HuH-7.5 (cell line): ENCODE measurements at places on chromosomes 4 and X.

GRCh38 chr4:53505947-53506346 is 85.3 kb downstream of the LNX1 start:
- DNase-seq = no peak

DNA sequence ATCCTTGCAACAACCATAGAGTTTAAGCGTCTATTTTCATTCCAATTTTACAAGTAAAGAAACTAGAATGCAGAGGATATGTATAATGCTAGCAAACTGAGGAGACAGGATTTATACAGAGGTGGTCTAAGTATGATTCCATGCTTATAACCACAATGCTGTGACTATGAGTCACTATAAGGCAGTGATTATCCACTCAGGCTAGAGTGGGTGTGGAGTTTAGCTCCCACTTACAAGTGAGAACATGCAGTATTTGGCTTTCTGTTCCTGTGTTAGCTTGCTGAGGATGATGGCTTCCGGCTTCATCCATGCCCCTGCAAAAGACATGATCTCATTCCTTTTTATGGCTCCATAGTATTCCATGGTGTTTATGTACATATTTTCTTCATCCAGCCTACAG is 41.6 kb upstream of the EDA2R start:
- no peak for DNase-seq

DNA sequence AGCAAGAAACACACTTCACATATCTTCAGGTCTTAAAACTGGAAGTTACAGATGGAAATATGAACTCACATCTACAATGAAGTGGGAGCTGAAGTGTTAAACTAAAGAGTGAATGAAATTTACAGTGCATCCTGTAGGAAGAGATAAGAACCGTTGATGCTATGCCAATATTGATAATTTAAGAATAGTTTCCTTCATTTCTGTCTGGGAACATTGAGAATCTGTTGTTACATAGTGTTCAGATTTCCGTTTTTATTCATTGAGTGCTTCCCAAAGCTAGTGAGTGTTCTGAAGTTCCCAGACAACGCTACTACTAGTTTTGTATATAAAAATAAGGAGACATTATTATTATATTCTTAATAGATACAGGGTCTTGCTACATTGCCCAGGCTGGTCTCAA is 52.3 kb downstream of the UBE2K start:
- no peak for DNase-seq

- peak; percentile 55 for DNase-seq
Measured at GRCh38 chr4:76589872-76590797, 155.1 kb downstream of the SHROOM3 start.

DNA sequence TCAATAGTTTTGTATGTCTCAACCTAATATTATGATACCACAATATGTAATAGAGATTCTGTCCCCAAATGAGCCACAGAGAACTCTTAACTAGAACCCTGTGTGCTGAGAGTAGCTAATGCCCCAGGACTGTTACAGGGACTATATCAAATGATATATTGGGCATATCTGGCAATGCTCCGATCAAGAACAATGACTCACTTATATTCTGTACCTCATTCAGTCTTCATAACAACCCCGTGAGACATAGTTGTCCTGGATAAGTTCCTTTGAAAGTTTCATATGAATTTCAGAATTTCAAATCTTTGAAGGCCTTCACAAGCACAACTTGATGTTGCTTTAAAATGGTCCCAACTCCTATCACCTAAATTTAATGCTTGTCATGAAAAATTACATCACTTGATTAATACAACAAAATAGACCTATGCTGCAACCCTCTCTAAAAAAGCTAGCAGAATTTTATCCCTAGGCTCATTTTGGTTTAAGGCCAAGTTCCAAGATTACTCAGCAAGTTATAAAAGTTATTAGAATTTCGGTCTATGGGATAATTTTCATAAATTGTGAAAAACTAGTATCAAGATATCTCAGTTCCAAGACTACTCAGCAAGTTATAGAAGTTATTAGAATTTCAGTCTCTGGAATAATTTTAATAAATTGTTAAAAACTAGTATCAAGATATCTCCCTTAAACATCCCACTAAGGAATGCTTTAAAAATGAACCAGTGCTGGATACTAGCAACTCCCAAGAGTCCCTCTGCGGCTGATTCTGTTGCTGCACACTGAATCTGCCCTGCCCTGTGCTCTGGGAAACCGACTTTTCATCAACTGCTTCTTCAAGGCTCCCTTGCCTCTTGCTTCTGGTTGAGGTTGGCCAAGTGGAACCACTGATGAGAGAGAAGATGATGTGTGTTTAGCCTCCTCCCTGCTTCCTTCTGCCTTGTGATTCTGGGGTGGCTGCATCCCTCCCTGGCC is 6.0 kb upstream of the ANXA3 start:
- no peak for DNase-seq

GRCh38 chrX:48472851-48473703 is 2.9 kb upstream of the FTSJ1 start:
- no peak for DNase-seq

GRCh38 chr4:105433421-105433820 is 40.4 kb downstream of the PPA2 start:
- DNase-seq = no peak

DNA sequence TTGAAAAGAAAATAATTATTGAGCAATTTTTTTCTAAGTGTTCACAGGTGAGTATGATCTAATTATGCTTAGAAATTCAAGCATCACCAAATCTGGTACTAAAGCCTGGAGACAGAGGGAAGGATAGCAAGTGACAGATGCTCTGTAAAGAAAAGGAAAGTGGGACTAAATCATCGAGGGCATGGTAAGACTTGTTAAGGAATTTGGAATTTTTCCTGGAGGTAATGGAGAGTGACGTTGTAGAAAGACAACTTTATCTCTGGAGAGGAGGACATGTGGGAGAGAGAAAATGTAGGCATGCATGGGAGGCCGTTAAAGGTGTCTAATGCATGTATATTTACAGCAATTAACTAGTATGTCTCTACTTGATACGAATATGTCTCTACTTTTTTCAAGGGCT is 333.2 kb upstream of the ATOH1 start:
- no peak for DNase-seq
